ENCODE measurements at places on chromosomes 5 and 9.

DNA sequence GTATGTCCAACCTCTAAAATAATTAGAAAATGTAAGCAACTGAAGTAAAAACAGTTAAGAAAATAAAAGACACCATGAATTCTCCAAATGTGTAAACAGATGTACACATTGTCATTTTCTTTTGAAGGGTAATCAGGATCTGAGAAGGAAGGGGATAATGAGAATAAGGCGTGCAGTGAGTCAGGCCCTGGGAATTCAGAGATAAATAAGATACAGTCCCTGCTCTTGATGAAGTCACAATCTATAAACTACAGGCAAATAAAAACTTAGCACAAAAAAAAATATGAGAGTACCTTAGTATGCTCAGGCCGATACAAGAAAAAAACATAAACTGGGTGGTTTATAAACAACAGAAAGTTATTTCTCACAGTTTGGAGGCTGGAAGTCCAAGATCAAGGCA lies 315.3 kb downstream of the DNAH5 start:
- no peak for DNase-seq

DNA sequence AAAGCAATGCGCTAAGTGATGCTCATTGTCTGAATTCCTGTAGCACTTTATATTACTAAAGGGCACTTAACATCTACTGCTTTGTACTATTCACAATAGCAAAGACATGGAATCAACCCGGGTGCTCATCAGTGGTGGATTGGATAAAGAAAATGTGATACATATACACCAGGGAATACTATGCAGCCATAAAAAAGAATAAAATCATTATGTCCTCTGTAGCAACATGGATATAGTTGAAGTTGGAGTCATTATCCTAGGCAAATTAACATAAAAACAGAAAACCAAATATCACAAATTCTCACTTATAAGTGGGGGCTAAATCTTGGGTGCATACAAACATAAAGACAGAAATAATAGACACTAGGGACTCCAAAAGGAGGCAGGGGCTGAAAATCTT lies 308.3 kb downstream of the TRPM3 start:
- DNase-seq = no peak

- no peak for DNase-seq
Measured at GRCh38 chr5:130112246-130112645, 208.0 kb downstream of the CHSY3 start.

DNA sequence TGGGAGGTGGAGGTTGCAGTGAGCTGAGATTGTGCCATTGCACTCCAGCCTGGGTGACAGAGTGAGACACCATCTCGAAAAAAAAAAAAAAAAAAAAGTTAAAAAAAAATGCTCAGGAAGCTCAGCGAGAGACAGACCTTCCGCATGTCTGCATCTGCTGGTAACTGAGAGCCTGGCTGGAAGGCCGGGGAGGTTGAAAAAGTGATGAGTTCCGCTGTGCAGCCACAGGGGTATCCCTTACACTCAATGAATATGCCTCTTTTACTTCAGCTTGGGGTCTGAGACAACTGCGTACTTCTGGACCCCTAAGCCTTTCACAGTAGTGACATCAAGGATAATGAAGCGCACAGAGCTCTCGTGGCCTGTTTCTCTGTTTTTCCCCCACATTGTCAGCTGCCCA lies 179.9 kb upstream of the KLF4 start:
- DNase-seq = no peak

- DNase-seq = no peak
Measured at GRCh38 chr5:93348231-93348630, 232.8 kb downstream of the NR2F1-AS1 start.

- DNase-seq = no peak
Measured at GRCh38 chr9:37635808-37636207, 14.9 kb upstream of the FRMPD1 start.

DNA sequence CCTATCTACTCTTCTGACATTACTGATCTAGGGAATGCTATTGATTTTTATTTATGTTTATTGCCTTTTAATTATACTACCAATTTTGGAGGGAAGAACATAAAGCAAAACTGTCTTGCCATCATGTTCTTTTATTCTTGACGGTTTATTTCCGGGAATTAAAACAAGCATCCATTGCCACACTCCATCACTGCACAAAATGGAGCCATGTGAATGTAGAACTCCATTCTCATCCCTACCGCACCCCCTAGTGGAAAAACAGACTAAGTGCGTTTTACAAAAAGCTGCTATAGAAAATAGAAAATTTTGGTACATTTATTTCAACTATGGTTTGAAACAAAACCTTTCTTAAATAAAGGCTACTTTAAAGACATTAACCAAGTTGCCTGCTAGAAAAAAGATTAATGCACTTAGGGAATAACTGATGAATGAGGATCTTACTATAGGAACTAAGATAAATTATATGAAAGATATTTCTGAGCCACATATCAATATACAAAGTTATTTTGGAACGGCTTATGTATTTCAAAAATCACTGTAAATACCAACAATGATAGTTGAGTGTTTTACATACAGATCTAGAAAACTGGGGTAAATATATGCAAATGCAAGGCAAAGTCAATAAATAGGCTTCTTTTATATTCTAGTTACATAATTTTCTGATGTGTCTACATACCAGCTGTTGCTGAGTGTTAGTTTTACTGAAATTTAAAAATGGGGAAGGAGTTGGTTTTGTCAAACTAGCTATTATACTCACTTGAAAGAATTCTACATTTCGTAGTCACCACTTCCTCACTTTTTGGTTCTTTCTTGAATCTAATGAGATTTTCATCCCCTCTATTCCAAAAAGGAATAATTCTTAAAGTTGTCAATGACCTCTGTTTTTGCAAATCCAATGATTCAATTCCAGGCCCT lies 26.5 kb downstream of the OXCT1 start:
- DNase-seq = no peak

- DNase-seq = no peak
Measured at GRCh38 chr9:106596984-106597383, 266.0 kb upstream of the ZNF462 start.

- DNase-seq = no peak
Measured at GRCh38 chr5:67431191-67431590, 234.6 kb upstream of the CD180 start.

- DNase-seq = no peak
Measured at GRCh38 chr9:34070606-34071324, 22.1 kb upstream of the UBAP2 start.

DNA sequence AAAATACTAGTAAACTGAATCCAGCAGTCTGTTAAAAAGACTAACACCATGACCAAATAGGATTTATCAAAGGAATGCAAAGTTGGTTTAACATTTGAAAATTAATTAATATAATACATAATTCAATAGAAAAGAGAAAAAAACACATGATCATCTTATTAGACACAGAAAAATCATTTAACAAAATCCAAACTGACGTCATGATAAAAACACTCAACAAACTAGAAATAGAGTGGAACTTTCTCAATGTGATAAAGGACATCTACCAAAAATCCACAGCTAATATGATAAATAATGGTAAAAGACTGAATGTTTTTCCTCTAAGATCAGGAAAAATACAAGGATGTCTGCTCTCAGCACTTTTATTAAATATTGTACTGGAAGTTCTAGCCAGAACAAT lies 40.4 kb upstream of the KCNIP1 start:
- DNase-seq = no peak

DNA sequence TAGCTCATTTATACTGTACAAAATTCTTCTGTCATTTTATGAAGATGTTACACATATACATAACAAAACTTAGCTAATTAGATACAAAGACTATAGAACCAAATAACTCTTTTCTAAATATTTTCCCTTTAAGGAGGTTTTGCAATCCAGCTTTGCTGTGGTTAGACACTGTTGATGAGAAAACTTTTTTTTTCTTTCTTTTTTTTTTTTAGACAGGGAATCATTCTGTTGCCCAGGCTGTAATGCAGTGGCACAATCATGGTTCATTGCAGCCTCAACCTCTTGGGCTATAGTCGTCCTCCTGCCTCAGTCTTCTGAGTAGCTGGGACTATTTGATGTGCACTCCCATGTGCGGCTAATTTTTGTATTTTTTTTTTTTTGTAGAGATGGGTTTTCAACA lies 38.5 kb upstream of the CDKN2B start:
- DNase-seq = no peak

DNA sequence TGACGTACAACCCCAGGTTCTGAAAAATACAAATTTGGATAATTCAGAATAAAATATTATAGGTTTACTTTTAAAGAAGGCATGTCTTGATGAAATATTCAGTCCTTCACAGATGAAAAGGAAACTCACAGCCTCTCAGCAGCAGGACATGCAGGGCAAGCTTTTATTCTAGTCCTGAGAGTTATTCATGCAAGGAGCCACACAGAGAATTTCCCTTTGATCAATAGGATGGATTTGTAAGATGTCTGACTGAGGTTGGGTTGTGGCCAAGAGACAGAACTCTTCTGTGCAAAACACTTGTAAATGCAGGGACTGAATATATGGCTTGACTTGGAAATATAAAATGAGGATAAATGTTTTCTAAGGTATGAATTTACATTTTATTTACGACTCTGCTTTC lies 48.8 kb upstream of the TBCA start:
- DNase-seq = no peak

DNA sequence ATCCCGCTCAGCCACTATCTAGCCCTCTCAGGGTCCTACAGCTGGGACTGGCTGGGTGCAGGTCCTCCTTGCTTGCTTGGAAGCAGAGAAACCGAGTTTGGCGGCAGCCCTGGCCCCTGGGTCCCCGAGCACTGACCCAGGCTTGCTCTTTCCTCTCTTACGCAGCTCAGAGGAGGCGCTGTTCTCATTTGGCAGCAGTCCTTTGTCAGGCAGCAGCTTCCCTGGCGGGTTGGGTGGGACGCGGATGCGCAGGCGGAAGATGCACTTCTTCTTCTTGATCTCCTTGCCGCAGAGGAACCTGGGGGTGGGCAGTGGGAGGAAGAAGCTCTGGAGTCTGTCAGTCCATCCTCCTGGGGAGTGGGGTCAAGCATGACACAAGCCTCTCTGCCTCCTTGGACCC lies 14.5 kb downstream of the PHF19 start:
- no peak for DNase-seq

DNA sequence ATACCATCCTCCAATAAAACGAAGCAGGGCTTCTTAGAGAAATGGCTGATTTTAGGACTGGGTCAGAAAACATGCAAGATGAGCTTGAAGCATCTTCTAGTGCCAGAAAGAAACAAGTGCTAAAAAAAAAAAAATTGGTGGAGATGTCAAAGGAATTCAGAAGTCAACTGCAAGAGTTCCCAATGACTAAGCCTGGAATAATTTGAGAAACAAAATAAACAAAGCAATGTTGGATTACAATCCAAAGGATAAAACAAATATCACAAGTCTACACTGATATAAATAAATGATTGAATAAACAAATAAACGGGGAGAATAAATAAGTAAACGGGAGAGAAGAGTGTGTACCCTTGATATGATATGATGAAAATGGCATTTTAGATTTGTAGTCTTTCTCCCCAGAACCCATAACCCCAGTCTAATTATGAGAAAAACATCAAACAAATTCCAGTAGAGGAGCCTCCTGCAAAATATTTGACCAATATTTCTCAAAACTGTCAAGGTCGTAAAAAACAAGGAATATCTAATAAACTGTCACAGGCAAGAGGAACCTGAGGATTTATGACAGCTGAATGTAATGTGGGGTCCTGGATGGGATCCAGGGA lies 63.5 kb upstream of the CCL21 start:
- no peak for DNase-seq

DNA sequence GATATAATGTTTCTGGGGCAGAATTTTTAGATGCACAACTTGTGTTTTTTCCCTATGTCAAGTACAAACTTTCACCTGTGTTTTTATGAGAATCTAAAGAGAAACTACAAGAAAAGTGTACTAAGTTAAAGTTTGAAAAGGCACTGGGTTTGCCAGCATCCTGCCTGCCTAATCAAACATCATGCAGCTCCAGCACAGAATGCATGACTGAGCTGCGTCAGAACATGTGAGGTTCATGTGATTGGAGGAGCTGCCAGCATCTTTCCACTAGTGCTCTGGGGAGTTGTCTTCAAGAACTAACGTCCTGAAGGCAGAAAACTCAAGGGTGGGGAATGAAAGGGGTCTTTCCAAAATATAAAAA lies 46.1 kb upstream of the RIC1 start:
- DNase-seq = peak; percentile 62

- DNase-seq = no peak
Measured at GRCh38 chr9:18923167-18923566, 109.8 kb downstream of the SAXO1 start.

- no peak for DNase-seq
Measured at GRCh38 chr5:31502506-31502905, 29.4 kb downstream of the DROSHA start.
